ENCODE measurements at places on chromosomes 1 and 21. TPM values are rescaled to one million over a fixed set of nuclear protein-coding genes. Genes with fewer than 3 reads are reported as not detected.

DNA sequence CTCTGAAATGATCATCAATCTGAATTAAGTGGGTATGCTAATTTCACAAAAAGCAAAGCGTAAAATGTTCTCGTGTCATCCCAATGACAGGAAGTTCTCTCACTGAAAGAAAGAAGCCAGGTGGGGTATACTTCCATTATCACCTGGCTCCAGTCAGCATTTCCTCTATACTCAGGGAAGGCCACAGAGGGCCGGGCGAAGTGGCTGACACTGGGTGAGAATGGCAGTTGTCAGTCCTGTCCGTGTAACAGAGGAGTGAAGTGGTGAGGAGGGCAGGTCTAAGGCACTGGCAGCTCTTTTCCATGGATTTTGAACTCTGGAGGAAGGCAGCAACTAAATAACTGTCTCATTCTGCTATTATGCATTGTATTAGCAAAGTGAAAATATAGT is 60.4 kb downstream of the CAPN2 start:
- H3K4me1 ChIP-seq: no peaks in the 10 kb centered on the region
- no peak for DNase-seq
- peaks cover 33% of the 10 kb centered on the region for H3K36me3 ChIP-seq
- H3K4me3 ChIP-seq: no peak overlapping the region

DNA sequence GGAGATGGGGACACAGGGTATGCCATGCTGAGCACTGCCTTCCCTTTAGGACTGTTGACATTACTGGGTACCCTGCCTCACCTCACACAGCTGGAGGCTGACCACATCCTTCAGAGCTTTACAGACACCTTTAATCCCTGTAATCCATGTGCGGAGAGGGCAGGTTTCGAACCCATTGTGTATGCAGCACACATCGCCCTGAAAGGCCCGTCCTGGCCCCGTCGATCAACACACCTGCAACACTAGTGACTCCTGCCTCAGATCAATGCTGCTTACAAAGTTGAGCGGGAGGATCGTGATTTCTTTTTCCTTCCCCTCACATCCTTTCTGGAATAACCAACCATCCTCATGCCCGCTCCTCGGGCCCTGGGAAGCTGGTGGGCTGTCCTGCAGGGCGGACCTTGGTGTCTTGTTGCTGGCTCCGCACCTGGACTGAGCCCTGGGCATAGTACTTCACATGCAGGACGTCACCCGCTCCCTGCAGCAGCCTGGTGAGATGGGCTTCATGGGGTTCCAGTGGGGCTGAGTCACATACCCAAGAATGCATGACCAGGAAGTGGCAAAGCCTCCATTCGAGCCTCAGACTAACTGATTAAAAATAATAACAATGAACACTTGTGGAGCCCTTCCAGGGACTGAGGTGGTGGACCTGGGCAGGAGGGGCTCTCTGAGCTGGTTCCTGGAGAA is 403.6 kb downstream of the PTPRU start:
- H3K27me3 ChIP-seq: no peaks in the 10 kb centered on the region
- H3K36me3 ChIP-seq: no peaks in the 10 kb centered on the region
- no peak overlapping the region for H3K27ac ChIP-seq
- no peaks in the 10 kb centered on the region for H3K4me1 ChIP-seq
- no peak for DNase-seq

- H3K4me1 ChIP-seq: peaks cover 32% of the 10 kb centered on the region
- DNase-seq: no peak
- no peak overlapping the region for H3K4me3 ChIP-seq
- no peaks in the 10 kb centered on the region for H3K27me3 ChIP-seq
Measured at GRCh38 chr21:45254460-45254930, 33.2 kb downstream of the POFUT2 start.

GRCh38 chr1:43255438-43256210 is 14.2 kb upstream of the TMEM125 start:
- no peak overlapping the region for H3K27ac ChIP-seq
- no peak for DNase-seq
- H3K27me3 ChIP-seq: no peaks in the 10 kb centered on the region
- H3K4me3 ChIP-seq: no peak overlapping the region

KCNJ9 gene
- 0.09 TPM for polyA plus RNA-seq

All from thymus (tissue), 14 donors.